ENCODE measurements at places on chromosomes 3 and 15.

DNA sequence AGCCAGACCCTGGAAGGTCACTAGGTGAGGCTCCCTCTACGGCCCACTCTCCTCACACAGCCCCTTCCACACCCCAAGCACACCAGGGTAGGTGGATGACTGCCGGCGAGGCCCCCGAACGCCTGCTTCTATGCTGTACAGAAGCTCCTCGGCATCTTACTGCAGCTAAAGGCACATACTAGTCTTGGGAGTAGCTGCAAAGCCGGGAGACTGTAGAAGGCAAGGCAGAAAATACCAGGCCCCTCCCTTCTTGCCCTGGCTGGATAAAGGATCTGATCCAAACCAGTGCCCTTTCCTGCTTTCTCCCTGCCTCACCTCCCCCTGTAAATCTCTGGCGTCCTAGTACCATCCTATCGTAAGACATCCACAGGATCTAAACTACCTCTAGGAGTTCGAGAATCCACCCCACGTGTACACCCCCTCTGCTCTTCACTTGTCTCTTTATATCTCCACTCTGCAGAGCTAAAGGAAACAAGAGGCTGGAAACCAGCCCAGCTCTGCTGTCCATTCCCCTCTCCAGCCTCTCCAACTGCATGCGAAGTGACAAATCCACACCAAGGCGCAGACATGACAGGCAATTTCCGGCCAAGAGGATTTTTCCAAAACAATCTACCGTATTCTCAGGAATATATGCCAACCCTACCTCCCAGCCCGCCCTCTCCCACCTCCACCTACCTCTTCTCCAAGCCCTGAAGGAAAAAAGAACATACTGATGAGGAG is 11.8 kb downstream of the TNK2 start:
- DNase-seq: peak; percentile 82

DNA sequence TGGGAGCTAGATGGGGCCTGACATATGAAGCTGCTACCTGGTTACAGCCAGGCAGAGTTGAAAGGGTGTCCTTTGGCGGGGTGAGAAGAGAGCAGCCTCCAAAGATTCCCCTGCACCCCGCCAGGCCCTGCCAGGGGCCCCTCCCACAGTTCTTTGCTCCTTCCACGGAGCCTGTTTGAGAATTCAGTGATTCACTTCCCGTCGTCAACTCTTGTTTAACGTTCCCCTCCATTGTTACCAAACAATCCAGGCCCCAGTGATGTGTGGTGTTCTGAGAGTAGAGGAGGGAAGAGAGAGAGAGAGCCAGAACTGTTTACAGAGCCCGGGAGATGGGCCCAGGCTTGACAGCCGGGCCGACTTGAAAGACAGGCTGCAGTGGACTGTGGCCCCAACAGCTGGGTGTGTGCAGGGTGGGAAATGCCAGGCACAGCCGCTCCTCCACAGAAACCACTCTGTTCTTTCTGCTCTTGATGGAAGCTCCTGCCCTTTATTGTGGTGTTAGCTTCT is 81.5 kb downstream of the SMAD3 start:
- no peak for DNase-seq

- DNase-seq: no peak
These were observed 47.3 kb downstream of the HERC2 start for GRCh38 chr15:28274635-28275034.

DNA sequence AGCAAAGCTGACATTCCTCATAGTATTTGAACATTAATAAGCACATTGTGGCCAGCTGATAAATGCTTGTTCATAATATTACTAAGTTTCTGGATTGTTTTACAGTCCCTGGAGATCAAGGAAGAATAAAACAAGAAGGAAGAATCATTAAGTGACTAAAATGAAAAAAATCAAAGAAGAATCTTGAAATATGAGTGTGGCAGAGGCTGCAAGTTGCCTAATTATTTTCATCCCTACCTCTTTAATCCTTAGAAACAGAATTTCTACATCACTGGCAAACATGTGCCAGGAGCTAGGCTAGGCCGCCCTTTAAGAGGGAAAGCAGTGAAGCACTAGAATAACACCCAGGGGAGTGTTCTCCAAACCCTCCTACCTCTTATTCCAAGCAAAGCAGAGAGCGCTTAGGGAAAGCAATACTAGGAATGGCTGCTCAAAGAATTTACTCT is 98.9 kb downstream of the MAGI1 start:
- DNase-seq: no peak

GRCh38 chr3:147755310-147755709 is 346.1 kb downstream of the ZIC1 start:
- no peak for DNase-seq

GRCh38 chr3:14001136-14001535 is 121.3 kb upstream of the WNT7A start:
- DNase-seq: peak; percentile 64

GRCh38 chr3:69204315-69204957 is 82.0 kb upstream of the LMOD3 start:
- DNase-seq: peak; percentile 65

GRCh38 chr3:122350814-122351418 is 25.9 kb downstream of the CSTA start:
- DNase-seq: peak; percentile 20

- no peak for DNase-seq
These were observed 146.1 kb downstream of the SUCNR1 start for GRCh38 chr3:152019508-152019907.

DNA sequence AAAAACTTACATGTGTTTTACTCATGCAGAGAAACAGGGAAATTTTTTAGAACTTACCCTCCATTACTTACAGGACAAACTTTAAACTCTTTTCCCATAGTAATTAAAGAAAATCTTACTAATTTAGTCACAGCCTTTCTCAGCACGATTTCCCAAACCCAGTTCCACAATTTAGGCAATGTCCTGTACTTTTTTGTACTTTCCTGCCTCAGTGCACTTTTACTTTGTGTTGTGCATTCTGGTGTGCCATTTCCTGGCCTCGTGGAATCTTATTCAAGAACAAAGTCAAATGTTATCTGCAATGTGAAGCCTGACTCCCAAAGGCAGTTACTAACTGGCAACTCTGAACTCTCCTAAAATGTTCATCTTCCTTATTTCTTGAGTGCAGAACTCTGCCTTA is 1.9 kb downstream of the SLC33A1 start:
- no peak for DNase-seq

DNA sequence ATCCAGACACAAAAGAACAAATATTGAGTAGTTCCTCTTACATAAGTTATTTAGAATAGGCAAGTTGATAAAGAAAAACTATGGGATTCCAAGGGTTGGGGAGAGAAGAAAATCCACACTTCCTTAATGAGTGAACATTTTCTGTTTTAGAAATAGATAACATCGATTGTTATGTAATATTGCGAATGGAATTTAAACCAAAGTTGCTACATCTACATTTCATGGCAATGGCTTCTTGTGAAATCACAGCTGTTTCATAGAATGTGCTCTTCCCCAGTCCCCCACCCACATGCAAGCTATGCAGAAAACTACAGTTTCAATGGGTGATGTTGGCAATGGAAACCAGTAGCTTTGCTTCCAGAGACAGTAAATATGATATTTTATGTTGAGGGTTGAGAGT is 1639.5 kb downstream of the SI start:
- DNase-seq: no peak

GRCh38 chr3:89740080-89740880 is 632.9 kb downstream of the EPHA3 start:
- no peak for DNase-seq

DNA sequence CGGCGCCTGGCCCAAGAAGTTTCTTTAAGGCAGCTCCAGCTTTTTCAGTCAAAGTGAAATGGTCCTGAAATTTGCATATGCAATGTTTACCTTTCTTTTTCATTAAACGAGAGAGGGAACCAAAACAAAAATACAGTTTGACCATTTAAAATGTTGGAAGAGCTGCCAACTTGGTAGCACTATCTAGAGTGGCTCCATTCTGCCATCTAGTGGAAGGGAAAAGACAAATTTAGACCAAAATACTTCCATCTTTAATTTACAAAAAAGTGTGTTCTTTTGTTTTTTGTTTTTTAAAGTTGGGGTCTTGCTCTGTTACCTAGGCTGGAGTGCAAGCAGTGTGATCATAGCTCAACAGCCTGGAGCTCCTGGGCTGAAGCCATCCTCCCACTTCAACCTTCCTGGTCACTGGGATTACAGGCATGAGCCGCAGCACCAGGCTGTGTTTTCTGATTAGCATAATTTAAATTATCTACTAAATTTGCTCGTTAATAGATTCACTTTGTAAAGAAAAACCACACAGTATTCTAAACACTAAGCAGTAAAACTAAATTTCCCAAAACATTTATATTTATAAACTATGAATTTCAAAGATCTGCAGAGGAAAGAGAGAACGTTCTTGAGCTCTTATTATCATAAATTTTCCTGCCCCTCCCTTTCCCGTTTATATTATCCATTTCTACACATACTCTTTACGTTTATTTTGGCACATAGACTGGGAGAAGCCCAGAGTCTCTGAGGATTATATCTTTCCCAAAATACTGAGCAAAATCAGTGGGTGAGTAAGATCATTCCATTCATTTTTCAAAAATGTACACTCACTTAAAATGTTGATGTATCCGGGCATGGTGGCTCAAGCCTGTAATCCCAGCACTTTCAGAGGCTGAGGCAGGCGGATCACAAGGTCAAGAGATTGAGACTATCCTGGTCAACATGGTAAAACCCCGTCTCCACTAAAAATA is 15.4 kb upstream of the RFC4 start:
- DNase-seq: peak; percentile 69

DNA sequence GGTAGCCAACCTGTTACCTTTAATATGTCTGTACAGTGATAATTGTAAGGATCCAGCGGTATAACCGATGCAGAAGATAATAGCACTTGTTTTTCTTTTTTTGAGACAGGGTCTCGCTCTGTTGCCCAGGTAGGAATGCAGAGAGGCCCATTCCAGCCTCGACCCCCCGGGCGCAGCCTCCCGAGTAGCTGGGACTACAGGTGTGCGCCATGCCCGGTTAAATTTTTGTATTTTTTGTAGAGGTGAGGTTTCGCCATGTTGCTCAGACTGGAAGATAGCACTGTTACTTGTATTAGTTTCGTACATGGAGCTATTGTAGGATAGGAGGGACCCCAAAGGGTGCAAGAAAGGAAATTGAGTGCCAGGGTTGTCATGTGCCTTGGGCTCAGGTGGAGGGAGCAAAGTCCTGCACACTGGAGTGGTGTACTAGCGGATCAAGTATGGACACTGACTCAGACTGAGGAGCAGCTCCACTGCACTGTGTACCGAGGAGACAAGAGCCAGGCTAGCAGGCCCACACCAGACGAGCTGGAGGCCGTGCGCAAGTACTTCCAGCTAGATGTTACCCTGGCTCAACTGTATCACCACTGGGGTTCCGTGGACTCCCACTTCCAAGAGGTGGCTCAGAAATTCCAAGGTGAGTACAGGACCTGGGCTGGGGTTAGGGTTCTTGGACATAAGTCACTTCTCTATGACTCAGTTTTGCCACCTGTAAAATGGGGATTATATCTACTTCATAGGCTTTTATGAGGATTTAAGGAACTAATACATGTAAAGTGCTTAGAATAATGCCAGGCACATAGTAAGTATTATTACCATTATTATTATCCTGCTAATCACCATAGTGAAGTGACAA is 1.0 kb downstream of the OGG1 start:
- peak; percentile 73 for DNase-seq

- no peak for DNase-seq
These were observed 34.6 kb upstream of the GPR149 start for GRCh38 chr3:154464440-154465190.

GRCh38 chr15:27260523-27260922 is 289.5 kb downstream of the GABRG3 start:
- DNase-seq: no peak

GRCh38 chr3:1908651-1909445 is 189.8 kb upstream of the CNTN4 start:
- DNase-seq: no peak

- no peak for DNase-seq
These were observed 225.0 kb upstream of the PROK2 start for GRCh38 chr3:72009851-72010443.

DNA sequence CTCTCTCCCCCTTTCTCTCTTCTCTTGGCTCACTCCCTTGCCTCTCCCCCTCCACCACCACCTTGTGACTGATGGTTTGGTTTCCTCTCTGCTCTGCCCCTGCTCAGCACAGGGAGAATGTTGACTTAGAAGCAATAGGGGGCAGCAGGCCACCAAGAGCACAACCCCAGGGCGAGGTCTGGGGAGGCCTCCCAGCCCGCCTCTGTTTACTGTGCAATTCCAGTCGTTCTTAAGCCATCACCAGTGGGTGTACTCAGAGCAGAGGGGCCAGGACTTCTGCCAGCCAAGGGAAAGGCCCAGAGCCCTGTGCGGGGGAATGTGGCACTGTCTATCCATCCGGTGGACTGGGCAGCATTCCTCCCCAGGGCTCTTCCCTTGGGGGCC is 5.7 kb upstream of the APEH start:
- no peak for DNase-seq

- peak; percentile 73 for DNase-seq
These were observed 26.9 kb upstream of the ZMAT3 start for GRCh38 chr3:179098388-179099077.

GRCh38 chr15:73993211-73993994 is 1.1 kb upstream of the PML start:
- no peak for DNase-seq

GRCh38 chr3:50172626-50173220 is 17.6 kb downstream of the SEMA3F start:
- DNase-seq: no peak

DNA sequence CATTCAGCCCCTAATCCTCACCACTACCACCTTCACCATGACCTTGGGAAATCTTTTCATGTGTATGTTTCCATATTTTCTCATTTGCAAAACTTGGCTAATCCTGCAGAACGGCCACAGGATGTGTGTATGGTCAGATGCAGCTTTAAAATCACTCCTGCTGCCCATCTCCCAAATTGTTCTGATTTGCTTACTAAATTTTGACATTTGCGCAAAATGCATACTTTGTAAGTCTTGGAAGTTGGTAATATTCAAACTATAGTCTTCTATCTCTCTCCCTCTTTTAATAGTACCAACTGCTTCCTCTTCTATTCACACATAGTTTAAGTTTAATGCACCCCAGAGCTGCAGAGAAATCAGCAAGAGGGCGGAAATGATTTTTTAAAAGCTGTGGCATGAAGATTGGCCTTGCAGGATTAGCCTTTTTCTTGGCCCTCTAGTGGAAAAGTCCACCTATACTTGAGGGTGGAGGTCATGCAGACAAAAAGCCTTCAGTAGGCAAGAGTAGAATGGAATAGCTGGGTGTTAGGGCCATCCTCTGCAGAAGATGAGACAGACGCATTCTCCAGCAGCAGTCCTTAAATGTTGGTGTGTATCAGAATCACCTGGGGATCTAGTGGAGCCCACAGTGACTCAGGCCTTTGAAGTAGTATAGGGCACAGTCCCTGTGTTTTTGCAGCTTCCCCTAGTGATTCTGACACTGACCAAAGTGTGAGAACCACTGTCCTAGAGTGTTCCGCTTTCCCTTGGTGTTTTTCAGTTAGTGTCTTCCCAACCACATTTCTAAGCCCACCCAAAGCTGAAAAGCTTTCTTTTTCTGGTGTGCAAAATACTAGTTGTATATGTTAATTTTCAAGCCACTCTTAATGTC is 181.7 kb downstream of the CHST2 start:
- no peak for DNase-seq

- DNase-seq: no peak
These were observed 200.6 kb downstream of the MYRIP start for GRCh38 chr3:40009991-40010390.

GRCh38 chr3:82281205-82281604 is 519.8 kb upstream of the GBE1 start:
- DNase-seq: peak; percentile 43
